ENCODE measurements at places on chromosomes 6 and 20. TPM values are rescaled to one million over a fixed set of nuclear protein-coding genes. Genes with fewer than 3 reads are reported as not detected.

The ADGB gene
- not detected for total RNA-seq

DNA sequence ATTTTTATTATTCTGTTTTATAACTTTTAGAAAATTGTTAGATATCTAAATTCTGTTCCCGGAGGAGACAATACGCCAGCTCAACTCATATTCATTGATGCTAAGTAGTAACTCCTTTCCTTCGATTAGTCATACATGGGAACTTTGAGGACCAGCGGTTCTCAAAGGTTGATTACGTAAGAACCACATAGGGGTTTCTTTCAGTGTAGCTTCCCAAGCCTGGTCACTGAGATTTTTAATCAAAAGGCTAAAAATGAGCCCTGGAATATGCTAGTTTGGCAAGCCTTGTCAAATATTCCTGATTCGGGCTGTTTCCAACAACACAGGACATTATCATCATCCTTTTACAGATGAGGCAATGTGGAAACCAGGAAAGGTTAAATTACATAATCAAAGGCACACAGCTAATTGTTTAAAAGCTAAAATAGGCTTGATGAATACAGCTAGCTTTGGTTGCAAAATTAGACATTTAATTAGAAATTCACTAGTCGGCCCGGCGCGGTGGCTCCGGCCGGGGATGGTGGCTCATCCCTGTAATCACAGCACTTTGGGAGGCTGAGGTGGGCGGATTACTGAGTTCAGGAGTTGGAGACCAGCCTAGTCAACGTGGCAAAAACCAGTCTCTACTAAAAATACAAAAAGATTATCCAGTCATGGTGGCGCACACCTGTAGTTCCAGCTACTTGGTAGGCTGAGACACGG lies 14.6 kb upstream of the MEI4 start:
- DNase-seq: no peak

DNA sequence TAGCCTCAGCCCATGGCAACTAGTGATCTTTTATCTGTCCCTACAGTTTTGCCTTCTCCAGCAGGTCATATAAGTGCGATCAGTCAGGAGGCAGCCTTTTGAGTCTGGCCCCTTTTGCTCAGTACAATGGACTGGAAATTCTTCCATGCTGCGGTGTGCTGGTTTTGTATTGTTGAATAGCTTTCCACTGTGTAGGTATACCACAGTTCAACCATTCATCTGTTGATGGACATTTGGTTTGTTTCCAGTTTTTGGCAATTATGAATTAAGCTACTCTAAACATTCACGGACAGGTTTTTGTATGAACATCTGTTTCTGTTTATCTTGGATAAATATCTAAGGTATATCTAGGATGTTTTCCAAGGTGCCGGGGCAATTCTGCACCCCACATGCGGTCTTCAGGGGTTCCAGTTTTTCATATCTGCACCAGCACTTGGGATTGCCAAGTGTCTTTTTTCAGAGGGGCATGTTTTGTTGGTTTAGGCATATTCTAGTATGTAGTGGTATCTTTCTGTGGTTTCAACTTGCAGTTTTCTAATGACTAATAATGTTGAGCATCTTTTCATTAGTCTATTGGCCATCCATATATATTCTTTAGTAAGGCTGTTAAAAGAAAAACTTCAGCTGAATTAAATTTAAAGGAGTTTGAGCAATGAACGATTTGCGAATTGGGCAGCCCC lies 141.0 kb downstream of the TFAP2C start:
- no peak for DNase-seq

- DNase-seq: no peak
Observed at GRCh38 chr6:42257063-42257462, 39.4 kb upstream of the MRPS10 start.

Data from endothelial cell (in vitro differentiated cells).